ENCODE measurements at places on chromosomes 16 and 17.

GRCh38 chr17:50043290-50044148 is 12.4 kb upstream of the ITGA3 start:
- DNase-seq, result peak; percentile 56

- DNase-seq, result no peak
Observed at GRCh38 chr17:57567251-57567650, 177.8 kb downstream of the CCDC182 start.

DNA sequence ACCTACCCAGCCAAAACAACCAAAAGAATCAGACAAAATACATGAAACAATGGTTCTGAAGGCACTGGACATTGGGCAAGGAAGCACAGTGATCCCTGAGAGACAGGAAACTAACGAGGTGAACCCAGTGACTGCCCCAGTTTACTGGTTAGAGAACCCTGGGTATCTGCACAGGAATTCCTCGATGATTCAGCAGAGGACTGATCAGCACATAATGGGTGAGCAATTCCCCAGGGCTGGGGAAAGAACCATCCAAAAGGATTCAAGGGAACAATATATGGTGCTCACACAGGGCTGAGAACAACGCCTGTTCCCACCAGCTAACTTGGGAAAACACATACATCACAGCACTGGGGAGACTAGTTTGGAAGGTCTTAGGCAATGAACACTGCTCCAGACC is 167.2 kb downstream of the PARN start:
- DNase-seq, result peak; percentile 47

- no peak for DNase-seq
Observed at GRCh38 chr17:8872705-8873435, 5.4 kb upstream of the PIK3R6 start.

DNA sequence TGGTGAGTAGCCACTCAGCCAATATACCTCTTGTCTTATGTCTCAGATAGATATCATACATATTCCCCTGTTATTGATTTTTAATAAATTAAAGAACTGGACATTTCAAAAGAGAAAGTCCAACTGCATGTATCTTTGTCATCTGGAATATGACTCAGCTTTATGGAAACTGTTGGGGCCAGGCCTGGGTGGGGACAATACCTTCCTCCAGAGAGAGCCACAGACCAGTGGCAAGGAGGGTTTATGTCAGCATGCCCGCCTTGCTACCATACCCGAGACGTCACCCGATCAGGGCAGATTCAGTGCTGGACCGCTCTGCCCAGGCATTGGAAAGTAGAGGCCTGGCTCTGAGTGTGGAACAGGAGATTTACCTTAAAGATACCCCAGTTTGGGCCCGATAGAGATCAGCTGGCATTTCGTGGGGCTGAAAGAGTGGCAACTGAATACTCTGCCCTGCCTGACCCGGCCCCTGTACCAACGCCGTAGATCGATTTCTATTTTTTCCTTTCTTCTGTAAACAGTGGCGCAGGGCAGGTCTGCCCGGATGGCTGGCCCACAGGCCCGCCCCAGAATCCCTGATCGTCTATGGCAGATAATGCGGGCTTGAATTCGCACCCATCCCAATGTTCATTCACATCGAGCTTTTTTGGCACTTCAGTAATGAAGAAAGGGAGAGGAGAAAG is 158.6 kb downstream of the SALL1 start:
- no peak for DNase-seq

- DNase-seq, result peak; percentile 8
Observed at GRCh38 chr16:61797296-61797795, 238.9 kb downstream of the CDH8 start.

- DNase-seq, result no peak
Observed at GRCh38 chr17:43788540-43788939, 8.3 kb downstream of the CFAP97D1 start.
